Activated CD8-positive, alpha-beta T cell treated with anti-CD3 and anti-CD28 coated beads for 36 hours (primary cell): ENCODE measurements at places on chromosomes 1 and 21. TPM values are rescaled to one million over a fixed set of nuclear protein-coding genes. Genes with fewer than 3 reads are reported as not detected.

LPAR3 gene
- total RNA-seq, result 0.81 TPM

FNDC5 gene
- not detected for total RNA-seq

KLHDC9 gene
- not detected for total RNA-seq

DDAH1 gene
- 0.07 TPM for total RNA-seq

RAB25 gene
- 0.63 TPM for total RNA-seq

LCE1D gene
- not detected for total RNA-seq

ITPKB gene
- 42.6 TPM for total RNA-seq

CADM3 gene
- total RNA-seq, result not detected

TNFSF4 gene
- 1.6 TPM for total RNA-seq

NTRK1 gene
- 23.5 TPM for total RNA-seq

CDA gene
- total RNA-seq, result not detected

IGFN1 gene
- total RNA-seq, result not detected

LRRC38 gene
- not detected for total RNA-seq

DNA sequence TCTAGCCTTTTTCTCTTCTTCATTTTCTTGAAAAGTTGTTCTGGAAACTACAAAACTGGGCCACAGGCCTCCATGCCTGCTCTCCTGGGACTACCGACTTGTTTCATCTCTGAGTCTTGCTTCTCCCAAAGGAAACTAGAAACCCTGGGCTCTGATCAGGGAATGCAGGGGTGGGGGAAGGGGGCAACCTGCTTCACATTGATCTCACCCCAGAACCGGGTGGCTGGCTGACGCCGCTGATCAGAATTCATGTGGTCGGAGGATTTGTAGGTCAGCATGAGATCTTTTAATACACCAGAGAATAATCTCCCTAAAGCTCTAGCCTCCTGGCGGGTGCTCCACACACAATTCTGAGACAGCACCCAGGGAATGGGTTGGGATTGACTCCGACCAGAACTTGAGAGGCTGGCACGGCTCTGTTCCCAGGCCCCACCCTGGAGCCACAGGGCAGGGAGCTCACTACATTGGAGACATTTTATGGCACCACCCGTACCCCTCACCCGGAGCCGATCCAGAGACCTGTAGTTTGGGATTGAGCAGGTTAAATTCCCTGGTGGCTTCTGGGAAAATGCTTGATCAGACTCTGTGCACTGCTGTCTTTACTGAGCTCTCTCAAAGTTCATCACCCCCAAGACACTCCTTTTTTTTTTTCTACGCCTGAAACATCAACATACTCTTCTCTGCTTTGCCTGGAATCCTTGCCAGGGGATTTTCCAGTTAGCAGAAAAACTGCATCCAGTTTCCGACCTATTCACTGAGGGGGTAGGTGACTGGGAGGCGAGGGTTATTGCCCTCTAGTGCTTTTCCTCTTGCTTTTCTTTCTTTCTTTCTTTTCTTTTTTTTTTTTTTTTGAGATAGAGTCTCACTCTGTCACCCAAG, 12.2 kb upstream of the ARHGEF10L start:
- no peak for DNase-seq

DNA sequence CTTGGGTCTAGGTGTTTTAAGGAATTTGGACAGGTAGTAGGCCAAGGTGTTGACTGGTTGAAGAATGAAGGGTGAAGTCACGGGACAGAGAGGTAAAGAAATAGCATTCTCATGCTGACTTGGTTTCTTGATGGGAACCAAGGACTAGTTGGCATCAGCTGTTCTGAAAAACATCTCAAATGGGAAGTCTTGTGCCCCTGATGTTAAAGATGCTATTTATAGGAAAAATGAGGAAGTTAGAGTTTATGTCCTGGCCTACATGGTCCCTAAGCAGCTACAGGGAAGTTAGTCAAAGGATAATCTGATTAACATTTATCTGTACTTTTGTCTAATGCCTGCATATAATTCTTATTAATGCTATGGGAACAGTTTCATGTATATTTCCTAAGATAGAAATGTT, 262.4 kb downstream of the HHIPL2 start:
- DNase-seq, result no peak

DNA sequence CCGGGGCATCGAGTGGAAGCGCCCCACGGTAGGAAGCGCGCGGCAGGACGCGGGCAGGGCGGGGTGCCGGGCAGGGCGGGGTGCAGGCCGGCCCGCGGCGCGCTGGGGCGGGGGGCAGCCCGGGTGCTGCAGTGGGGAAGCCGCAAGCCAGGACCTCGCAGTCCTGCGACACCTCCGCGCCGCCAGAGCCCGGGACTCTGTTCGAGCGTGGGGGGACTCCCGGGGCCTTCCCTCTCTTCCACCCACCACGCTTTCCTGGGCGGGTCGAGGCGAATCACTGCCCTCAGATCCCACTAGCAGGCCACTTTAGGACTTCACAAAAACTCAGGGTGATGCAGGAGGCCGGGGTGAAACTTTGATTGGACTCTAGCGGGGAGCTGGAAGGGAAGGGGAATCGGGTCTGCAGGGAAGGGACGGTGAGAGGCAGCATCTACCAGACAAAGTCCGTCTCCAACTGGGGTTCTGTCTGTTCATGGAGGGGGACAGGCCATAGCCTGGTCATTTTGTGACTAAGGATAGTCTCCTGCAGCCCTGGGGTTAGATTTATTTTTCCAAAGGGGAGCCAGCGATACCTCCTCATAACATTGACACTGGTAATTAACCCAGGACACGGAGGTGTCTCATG, 623 bp downstream of the CAPN2 start:
- DNase-seq, result peak; percentile 52

DNA sequence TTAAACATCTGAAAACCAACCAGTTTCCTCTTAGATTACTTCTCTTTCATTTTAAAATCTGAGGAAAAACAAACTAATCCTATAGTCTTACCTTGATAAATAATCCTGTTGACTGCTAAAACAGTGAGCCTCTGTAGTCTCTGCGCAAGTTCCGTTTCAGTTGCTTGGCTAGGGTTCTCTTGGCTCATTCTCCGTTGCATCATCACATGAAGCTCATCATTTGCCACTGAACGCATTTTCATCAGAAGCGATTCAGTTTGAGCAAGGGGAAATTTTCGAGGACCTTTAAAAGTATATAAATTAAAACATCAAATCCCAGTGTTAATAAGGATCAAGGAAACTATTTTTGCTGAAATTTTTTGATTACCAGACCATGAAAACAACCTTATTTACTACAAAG, 96.7 kb upstream of the GNG4 start:
- DNase-seq, result no peak

DNA sequence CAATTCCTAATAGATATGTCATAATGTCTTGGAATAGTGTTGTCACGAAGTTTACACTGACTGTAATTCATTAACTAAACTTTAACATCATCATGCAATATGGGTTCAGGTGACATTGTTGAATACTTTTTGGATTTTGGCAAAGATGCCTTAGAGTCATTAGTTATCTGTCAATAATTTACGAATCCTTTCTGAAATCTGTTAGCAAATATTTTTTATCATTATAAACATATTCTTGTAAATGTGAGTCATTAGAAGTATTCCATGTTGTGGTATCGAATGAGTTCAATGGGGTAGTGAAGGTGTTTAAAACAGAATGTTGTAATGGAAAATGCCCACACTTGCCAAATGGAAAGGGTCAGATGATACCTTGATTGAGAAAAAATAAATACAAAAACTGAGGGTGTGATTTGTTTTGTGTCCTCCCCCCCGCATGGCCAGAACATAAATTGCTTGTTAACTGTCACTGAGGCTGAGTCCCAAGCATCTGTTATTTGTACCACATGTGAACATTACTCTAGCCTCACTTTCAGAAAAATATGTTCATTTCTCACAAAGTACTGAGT, 5.2 kb upstream of the NR5A2 start:
- no peak for DNase-seq

- DNase-seq, result peak; percentile 31
Observed at GRCh38 chr1:3858231-3858981, 1.1 kb downstream of the DFFB start.

DNA sequence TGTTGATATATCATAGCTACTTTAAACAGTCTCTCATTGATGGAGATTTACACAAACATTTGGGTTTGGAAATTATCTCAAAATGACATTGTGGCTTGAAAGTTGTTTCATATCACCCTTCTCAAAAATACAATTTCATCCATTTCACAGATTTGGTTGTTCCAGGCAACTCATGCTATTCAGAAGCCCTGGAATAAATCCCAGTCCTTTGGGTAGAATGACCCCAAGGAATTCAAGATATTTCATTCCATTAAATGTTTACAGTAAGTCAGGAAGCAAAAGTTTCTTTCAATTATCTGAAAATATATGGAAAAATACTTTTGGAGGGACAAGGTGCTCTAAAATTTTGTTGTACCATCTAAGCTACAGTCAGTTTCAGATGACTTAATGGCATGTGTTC, 27.1 kb downstream of the MPZL1 start:
- DNase-seq, result no peak

GRCh38 chr1:206651958-206652890, 16.9 kb downstream of the DYRK3 start:
- DNase-seq, result no peak

- DNase-seq, result no peak
Observed at GRCh38 chr1:50275566-50275965, 147.7 kb downstream of the DMRTA2 start.

- peak; percentile 63 for DNase-seq
Observed at GRCh38 chr1:206578068-206578977, 33.9 kb downstream of the EIF2D start.

DNA sequence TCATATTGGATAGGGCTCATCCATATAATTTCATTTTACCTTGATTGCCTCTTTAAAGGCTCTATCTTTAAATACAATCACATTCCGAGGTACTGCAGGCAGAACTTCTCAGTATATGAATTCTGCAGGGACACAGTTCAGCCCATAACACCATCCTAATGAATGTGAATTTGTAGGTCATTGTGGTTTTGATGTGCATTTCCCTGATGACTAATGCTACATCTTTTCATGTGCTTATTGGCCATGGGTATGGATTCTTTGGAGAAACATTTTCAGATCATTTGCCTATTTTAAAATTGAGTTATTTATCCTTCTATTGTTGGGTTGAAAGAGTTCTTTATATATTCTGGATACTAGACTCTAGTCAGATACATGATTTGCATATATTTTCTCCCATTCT, 9.6 kb upstream of the RPS6KC1 start:
- DNase-seq, result no peak

- DNase-seq, result no peak
Observed at GRCh38 chr1:239125027-239125426, 261.3 kb upstream of the CHRM3 start.

- no peak for DNase-seq
Observed at GRCh38 chr1:236602171-236602570, 2.1 kb downstream of the HEATR1 start.

- no peak for DNase-seq
Observed at GRCh38 chr1:247883346-247883745, 12.0 kb upstream of the OR2W3 start.

- no peak for DNase-seq
Observed at GRCh38 chr21:35238119-35238518, 189.0 kb upstream of the RUNX1 start.

- no peak for DNase-seq
Observed at GRCh38 chr1:79323239-79324025, 316.9 kb upstream of the ADGRL4 start.

DNA sequence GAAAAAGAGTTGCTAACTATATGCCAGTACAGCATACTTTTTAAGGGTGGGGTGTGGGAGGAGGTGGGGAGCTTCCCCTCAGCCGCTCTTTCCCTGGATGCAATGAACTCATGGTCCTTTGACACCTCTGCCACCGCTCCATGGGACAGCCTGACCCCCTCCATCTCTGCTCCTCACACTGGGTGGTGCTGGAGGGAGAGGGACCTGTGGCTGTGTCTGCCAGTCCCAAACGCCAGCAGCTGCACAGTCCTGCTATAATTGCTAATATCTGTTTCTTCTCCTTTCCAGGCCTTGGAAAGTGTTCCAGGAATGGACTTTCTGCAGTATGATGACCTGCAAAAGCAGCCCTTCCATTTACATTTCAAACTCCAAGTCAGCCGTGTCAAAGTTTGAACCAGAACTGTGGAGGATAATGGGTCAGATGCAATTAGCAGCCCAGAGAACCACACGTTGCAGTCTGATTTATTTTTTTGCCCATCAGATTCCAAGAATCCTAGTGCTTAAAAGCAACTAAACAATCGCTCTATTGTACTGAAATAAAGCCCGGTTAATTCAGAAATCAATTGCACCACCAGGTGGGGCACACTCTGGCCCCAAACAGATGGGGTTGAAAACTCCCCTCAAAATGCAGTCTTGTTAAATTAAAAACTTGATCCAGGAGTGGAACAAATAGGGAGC, 160.7 kb upstream of the LMO4 start:
- no peak for DNase-seq

GRCh38 chr1:99672038-99672437, 26.1 kb downstream of the PALMD start:
- no peak for DNase-seq

- DNase-seq, result peak; percentile 46
Observed at GRCh38 chr1:98940722-98941079, 64.0 kb downstream of the PLPPR5 start.

DNA sequence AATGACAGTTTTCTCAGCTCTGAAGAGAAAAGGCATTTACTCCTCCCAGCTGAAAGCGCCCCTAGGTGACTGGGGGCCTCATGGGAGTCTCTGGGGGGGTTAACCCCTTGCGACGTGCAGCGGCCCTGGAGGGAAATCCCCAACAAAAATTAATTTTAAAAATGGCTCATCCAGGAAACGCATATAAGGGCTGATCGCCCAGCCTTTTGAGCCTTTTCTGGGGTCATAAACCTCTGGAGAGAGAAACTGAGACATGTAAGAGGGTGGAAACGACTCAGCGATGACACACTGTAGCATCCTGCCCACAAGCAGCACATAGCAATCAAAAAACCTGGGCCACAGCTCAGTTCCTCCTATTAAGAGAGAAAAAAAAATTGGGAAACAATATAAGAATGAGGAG, 20.4 kb upstream of the HPDL start:
- DNase-seq, result peak; percentile 87

DNA sequence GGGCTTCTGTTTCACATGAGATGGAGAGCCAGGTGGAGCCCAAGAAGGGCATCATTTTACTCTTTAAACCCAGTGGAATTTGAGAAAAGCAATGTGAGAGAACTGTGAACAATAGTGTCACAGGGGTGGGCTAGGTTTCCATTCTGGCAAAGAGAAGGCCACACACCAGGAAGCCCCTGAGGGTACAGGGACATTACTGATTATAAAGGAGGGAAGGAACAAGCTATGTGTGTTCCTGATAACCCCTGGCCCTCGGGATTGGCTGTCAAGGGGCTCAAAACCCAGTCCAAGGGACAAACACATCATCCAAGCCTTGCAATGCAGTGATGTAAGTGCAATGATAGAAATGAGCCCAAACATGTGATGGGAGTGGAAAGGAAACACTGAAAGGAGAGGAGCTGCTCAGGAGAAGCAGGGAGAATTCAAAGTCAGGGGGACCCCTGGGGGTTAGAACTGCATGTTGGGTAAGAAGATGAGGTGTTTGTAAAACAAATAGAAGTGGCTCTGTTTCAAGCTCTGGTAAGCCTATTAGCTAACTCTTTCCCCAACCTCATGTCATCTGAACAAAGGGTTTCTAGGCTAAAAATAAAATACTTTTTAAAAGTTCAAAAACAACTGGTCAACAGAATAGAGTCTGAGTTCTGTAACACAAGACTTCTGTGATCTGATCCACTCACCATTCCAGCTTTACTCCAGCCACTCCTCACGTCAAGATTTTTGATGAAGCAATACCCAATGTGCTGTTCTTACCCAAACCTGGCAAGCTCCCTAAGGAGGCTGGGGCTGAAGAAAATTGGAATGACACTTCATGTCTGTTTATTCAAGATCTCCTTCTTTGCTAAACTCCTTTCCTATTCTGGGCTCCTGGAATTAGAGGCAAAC, 51.1 kb upstream of the IL12RB2 start:
- DNase-seq, result no peak

- DNase-seq, result no peak
Observed at GRCh38 chr1:30942326-30942963, 33.9 kb upstream of the SDC3 start.

- DNase-seq, result no peak
Observed at GRCh38 chr1:66250478-66250877, 283.5 kb upstream of the SGIP1 start.
